ENCODE measurements at places on chromosomes 13 and 19. TPM values are rescaled to one million over a fixed set of nuclear protein-coding genes. Genes with fewer than 3 reads are reported as not detected.

Gene LILRB2
- not detected for total RNA-seq

Gene METTL21C
- not detected for total RNA-seq

Gene ZNF547
- 0.84 TPM for total RNA-seq

Gene CCNA1
- total RNA-seq, result 0.17 TPM

Gene KATNAL1
- total RNA-seq, result 8.3 TPM

Gene UNC13A
- 0.12 TPM for total RNA-seq

- no peaks in the 10 kb centered on the region for H3K36me3 ChIP-seq
- H3K4me1 ChIP-seq, result peaks cover 32% of the 10 kb centered on the region
- peaks cover 8% of the 10 kb centered on the region for H3K27me3 ChIP-seq
These were observed 7.1 kb upstream of the NFIC start for GRCh38 chr19:3359015-3359918.

- H3K27me3 ChIP-seq, result peaks cover 2% of the 10 kb centered on the region
- no peak overlapping the region for H3K4me3 ChIP-seq
- H3K4me1 ChIP-seq, result no peaks in the 10 kb centered on the region
- no peaks in the 10 kb centered on the region for H3K36me3 ChIP-seq
- H3K27ac ChIP-seq, result no peak overlapping the region
These were observed 354.5 kb upstream of the NBEA start for GRCh38 chr13:34587576-34587975.

DNA sequence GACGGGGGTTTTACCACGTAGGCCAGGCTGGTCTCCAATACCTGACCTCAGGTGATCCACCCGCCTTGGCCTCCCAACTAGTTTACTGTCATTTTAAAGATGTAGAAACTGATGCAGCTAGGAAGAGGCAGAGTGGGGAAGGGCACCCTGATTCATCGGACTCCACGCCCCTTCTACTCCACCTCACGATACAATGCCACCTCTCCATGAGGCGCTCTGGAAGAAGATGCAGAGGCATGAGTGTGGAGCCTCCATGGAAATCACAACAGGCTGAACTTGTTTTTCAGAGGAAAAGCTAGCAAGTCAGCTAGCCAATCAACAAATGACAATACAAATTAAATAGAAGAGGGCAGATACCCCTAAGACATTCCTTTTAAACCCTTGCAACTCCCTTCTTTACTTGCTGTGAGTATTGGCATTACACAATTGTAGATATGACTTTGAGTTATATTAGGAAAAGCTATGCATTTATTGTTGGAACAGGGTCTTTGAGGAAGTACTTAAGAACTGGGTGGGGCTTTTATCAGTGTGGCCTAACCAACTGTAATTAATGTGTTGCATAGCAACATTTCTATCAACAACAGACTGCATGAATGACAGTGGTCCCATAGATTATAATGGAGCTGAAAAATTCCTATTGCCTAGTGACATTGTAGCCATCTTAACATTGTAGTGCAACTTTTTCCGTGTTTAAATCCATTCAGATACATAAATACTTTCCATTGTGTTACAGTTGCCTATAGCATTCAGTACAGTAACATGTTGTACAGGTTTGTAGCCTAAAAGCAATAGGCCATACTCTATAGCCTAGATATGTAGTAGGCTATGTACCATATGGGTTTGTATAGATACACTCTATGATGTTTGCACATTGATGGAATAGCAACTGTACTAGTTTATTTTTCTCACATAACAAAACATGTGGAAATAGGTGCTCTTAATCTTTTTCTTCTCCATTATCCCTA, 17.6 kb downstream of the WDFY2 start:
- H3K36me3 ChIP-seq, result peaks cover 4% of the 10 kb centered on the region
- H3K27me3 ChIP-seq, result no peaks in the 10 kb centered on the region
- no peak overlapping the region for H3K27ac ChIP-seq
- H3K4me1 ChIP-seq, result peaks cover 23% of the 10 kb centered on the region
- no peak for DNase-seq

DNA sequence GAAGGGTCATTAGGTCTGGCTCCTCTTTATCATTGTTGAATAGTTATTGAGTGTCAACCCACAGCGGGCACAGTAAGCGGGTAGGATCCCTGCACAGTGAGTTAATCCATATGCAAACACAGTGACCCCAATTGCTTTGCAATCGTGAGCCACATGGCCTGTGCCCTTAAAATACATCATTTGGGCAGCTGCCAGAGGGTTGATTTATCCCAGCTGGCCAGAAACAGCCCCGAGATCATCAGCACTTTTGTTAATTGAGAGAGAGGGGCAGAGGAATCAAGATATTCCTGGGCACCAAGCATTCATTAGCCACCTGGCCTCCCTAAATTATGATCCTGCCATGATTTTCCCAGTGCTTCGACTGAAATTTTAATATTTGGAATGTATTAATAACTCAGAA, 9.8 kb upstream of the CNMD start:
- no peak overlapping the region for H3K4me3 ChIP-seq
- H3K27ac ChIP-seq, result no peak overlapping the region
- no peaks in the 10 kb centered on the region for H3K4me1 ChIP-seq
- H3K27me3 ChIP-seq, result peaks cover 22% of the 10 kb centered on the region
- no peaks in the 10 kb centered on the region for H3K36me3 ChIP-seq
- no peak for DNase-seq

- no peaks in the 10 kb centered on the region for H3K36me3 ChIP-seq
- no peak overlapping the region for H3K4me3 ChIP-seq
- peaks cover 5% of the 10 kb centered on the region for H3K27me3 ChIP-seq
- no peak overlapping the region for H3K27ac ChIP-seq
- no peaks in the 10 kb centered on the region for H3K4me1 ChIP-seq
- no peak for DNase-seq
These were observed 66.1 kb upstream of the ABCC4 start for GRCh38 chr13:95367309-95367843.

DNA sequence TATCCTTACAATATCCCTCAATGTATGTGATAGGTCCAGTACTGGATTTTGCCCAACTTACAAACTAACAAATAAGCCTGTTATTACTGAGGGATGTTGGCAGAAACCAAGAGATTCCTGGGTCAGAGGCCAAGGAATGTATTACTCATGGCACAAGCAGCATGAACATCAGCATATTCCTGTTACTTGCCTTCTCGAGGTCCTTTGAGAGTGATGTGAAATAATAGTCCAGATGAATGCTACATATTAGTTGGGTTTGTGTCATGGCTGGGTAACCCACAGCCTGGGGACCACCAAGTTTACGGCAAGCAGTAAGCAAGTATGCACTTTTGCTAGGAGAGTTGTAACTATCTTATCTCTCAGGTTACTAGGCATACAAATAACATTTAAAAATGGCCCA, 384.5 kb upstream of the GPC6 start:
- no peak overlapping the region for H3K27ac ChIP-seq
- no peak for DNase-seq
- no peak overlapping the region for H3K4me3 ChIP-seq
- H3K4me1 ChIP-seq, result no peaks in the 10 kb centered on the region
- H3K36me3 ChIP-seq, result no peaks in the 10 kb centered on the region

DNA sequence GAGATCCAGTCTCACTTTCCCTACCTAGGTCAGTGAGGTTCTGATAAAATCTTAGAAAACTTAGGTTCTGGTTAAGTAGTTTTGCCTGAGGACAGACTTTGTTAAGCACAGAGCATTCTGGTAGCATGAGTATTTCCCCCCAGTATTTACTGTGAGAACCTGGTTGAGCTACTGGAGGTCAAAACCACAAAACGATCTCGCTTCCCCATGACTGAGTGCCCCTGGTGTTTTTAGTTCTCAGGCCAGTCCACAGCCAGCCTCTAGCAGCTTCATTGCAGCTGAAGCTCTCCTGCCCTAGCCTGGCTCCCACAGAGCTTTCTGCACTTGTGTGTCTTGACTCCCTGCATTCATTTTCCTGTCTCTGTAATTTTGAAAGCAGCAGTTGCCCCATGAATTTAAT, 1138.2 kb downstream of the UQCRFS1 start:
- no peak overlapping the region for H3K27ac ChIP-seq
- H3K27me3 ChIP-seq, result no peaks in the 10 kb centered on the region
- no peak overlapping the region for H3K4me3 ChIP-seq
- no peaks in the 10 kb centered on the region for H3K36me3 ChIP-seq

GRCh38 chr19:39582891-39583625, 19.3 kb upstream of the LGALS13 start:
- peaks cover 10% of the 10 kb centered on the region for H3K27me3 ChIP-seq
- no peak overlapping the region for H3K27ac ChIP-seq
- H3K4me1 ChIP-seq, result no peaks in the 10 kb centered on the region

DNA sequence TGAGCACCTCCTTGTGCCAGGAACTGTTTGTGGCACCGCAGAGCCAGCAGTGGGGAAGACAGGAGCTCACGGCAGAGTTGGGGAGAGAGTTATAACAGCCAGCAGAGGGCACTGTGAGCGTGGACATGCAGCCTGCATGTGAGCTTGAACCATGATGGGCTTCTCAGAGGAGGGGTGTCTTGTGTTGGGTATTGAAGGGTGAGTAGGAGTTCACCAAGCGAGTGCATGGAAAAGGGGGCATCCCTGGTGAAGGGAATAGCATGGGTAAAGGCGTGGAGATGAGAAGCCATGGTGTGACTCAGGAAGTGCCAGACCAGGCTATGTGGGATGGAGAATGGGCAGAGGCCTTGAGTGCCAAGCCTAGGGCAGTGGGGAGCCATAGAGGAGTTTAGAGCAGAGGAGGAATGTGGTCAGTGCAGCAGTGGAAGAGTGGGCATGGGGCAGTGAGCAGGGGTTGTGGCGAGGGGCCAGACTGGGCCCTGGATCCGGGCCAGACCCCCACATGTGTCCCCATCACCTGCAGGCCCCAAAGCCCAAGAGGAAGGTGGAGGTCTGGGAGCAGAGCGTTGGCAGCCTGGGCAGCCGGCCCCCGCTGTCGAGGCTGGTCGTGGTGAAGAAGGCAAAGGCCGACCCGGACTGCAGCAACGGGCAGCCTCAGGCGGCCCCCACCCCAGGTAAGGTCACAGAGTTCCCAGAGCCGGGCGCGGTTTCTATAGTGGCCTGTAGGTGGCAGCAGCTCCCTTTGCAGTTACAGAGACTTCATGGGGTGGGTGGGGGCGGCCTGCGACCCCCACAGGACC, 11.8 kb upstream of the SHD start:
- no peak overlapping the region for H3K27ac ChIP-seq
- no peak overlapping the region for H3K4me3 ChIP-seq
- peaks cover 20% of the 10 kb centered on the region for H3K4me1 ChIP-seq
- DNase-seq, result peak; percentile 79
- H3K36me3 ChIP-seq, result peaks cover 35% of the 10 kb centered on the region

DNA sequence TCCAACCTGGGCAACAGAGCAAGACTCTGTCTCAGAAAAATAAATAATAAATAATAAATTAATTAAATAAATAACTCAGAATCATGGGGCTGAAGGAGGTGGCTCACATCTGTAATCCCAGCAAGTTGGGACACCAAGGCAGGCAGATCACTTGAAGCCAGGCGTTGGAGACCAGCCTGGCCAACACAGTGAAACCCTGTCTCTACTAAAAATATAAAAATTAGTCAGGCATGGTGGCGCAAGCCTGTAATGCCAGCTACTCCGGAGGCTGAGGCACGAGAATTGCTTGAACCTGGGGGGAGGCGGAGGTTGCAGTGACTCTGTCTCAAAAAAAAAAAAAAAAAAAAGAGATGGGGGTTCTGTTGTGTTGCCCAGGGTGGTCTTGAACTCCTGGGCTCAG, 7.2 kb downstream of the TMEM38A start:
- H3K27me3 ChIP-seq, result no peaks in the 10 kb centered on the region
- no peak overlapping the region for H3K4me3 ChIP-seq
- no peaks in the 10 kb centered on the region for H3K36me3 ChIP-seq
- no peaks in the 10 kb centered on the region for H3K4me1 ChIP-seq

GRCh38 chr19:8334458-8335342, 8.4 kb downstream of the KANK3 start:
- no peak overlapping the region for H3K27ac ChIP-seq
- H3K36me3 ChIP-seq, result no peaks in the 10 kb centered on the region
- no peak for DNase-seq
- H3K27me3 ChIP-seq, result peaks cover 24% of the 10 kb centered on the region

GRCh38 chr13:92677571-92677970, 549.0 kb upstream of the GPC6 start:
- H3K4me1 ChIP-seq, result no peaks in the 10 kb centered on the region
- no peaks in the 10 kb centered on the region for H3K27me3 ChIP-seq
- H3K4me3 ChIP-seq, result no peak overlapping the region
- DNase-seq, result no peak
- no peaks in the 10 kb centered on the region for H3K36me3 ChIP-seq

- no peak overlapping the region for H3K27ac ChIP-seq
- H3K4me1 ChIP-seq, result peaks cover 17% of the 10 kb centered on the region
- peaks cover 15% of the 10 kb centered on the region for H3K27me3 ChIP-seq
- peak; percentile 52 for DNase-seq
- H3K36me3 ChIP-seq, result peaks cover 5% of the 10 kb centered on the region
These were observed 7.0 kb downstream of the PGLYRP1 start for GRCh38 chr19:46015687-46016425.

GRCh38 chr13:91284335-91284734, 63.2 kb upstream of the MIR17HG start:
- no peak for DNase-seq
- H3K27ac ChIP-seq, result no peak overlapping the region
- peaks cover 3% of the 10 kb centered on the region for H3K27me3 ChIP-seq
- no peaks in the 10 kb centered on the region for H3K36me3 ChIP-seq

DNA sequence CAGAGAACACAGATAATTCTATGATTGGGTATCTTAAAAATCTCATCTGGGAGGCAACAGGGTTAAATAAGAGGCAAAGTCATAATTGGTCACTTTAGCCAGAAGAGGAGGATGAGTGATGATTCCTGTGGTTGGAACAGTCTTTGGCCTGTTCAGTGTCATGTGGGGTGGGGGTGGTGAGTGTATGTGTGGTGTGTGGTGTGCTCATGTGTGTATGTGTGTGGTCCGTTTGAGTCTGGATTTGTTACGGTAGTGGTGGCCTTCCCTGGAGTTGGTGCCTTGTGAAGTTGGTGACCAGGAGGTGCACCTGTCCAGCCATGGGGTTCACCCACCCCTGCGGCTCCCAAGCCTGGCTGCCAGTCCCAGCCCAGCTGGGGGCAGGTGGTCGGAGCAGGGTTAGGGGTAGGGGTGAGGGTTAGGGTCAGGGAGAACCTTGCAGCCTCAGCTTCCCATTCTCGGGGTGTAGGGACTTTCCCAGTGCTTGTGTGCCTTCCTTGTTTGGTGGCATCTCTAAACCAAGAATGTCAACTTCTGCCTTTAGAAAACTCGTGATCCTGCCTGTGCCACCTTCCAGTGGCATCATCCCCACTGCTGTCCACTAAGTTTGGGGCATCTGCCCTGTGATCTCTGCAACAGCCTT, 97.5 kb downstream of the RAB20 start:
- H3K36me3 ChIP-seq, result no peaks in the 10 kb centered on the region
- no peaks in the 10 kb centered on the region for H3K4me1 ChIP-seq
- no peak overlapping the region for H3K27ac ChIP-seq
- no peaks in the 10 kb centered on the region for H3K27me3 ChIP-seq
- DNase-seq, result no peak

GRCh38 chr19:1631557-1632100, 20.8 kb downstream of the TCF3 start:
- H3K27ac ChIP-seq, result no peak overlapping the region
- no peak overlapping the region for H3K4me3 ChIP-seq
- H3K36me3 ChIP-seq, result peaks cover 10% of the 10 kb centered on the region

GRCh38 chr13:59094181-59094580, 1069.5 kb downstream of the DIAPH3 start:
- H3K27ac ChIP-seq, result no peak overlapping the region
- DNase-seq, result no peak
- H3K27me3 ChIP-seq, result no peaks in the 10 kb centered on the region
- H3K4me1 ChIP-seq, result no peaks in the 10 kb centered on the region
- no peak overlapping the region for H3K4me3 ChIP-seq

GRCh38 chr19:10748927-10749434, 31.1 kb downstream of the DNM2 start:
- no peaks in the 10 kb centered on the region for H3K36me3 ChIP-seq
- H3K4me1 ChIP-seq, result peaks cover 76% of the 10 kb centered on the region
- no peak overlapping the region for H3K4me3 ChIP-seq
- no peaks in the 10 kb centered on the region for H3K27me3 ChIP-seq

All from activated naive CD4-positive, alpha-beta T cell treated with anti-CD3 and anti-CD28 coated beads for 36 hours (primary cell).